ENCODE measurements at places on chromosomes 6 and 20.

DNA sequence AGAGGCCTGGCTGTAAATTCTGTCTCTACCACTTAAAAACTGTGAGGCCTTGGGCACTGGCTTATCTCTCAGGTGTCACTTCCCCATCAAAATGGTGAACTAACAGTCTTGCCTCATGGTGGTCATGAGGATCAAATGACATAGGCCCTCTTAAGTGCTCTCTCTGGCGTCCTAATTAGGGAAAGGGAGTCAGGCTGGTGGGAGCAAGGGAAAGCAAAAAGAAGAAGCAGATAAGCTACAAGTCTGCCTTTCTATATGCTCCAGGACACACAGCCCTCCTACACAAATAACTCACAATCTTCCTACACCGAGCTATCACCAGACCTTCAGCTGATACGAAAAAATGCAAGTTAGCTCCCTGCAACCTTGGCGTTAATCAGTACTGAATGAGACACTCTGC, 19.5 kb upstream of the SLC22A16 start:
- no peak for DNase-seq

GRCh38 chr6:130593200-130593599, 227.4 kb downstream of the TMEM200A start:
- no peak for DNase-seq

DNA sequence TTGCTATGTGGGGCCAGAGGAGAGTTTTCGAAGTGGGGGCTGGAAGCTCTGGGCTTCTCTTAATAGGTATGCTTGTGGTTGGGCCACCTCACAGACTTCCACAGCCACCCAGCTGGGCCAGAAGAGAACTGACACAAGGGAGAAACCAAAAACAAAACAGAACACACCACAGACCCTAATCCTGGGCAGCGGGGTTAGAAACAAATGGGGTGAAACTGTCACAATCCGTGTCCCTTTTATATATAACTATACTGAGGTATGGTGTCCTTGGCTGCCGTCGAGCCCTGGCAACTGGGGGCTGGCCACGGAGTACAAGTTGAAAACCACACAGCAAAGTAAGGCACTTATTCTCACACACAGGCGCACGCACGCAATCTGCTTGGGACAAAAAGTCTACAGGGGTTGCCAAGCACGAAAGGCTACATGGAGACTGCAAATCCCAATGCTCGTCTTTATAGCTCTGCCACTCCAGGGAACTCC, 78.3 kb downstream of the TRAM2 start:
- DNase-seq, result no peak

GRCh38 chr20:21936720-21937380, 231.4 kb downstream of the PAX1 start:
- no peak for DNase-seq

DNA sequence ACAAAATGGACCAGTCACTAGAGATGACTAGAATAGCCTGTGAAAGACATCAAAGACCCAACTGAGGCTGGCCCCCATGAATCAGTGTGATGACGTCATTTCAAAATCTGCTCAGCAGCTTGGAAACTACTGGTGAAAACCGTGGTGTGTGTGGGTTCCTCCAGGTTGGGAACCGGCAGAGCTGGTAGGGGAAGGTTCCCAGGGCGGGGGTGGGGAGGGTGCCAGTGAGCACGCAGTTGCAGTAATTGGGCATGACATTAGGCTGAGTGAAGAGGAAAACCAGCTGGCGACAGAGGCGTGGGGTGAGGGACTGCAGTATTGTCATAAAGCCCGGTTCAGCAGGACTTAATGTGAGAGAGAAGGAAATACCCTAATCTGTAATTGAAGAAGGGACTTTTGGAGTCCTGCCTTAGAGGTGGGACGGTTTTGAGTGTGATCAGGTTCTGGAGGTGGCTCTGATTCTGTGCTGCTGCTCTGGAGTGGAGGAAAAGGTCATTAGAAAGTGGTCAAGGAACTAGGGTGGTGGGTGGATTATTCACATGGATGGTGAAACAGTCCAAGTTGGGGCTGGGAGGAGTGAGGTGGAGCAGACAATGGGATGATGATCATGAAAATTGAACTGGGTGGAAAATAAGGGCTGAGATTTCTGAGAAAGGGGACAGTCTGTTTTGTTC, 52.0 kb upstream of the MTHFD1L start:
- DNase-seq, result no peak

DNA sequence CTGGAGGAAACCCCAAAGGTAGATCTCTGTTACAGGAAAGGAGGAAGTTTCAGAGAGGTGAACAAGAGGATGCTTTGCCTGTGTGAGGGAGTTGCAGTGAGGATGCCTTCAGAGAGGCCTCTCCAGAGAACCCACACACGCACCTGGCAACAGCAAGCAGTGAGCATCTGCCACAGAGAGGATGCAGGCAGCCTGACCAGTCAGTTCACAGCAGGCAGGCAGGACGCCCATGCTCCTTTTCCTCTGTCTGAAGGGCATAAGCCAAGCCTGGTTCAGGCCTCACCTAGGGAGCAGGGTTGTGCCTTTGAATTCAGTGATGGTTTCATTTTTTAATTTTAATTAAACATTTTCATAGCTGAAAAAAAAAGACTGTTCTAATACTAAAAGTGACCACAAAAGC, 346.0 kb upstream of the MARCKS start:
- DNase-seq, result no peak

GRCh38 chr6:45756606-45757005, 259.1 kb downstream of the CLIC5 start:
- no peak for DNase-seq

DNA sequence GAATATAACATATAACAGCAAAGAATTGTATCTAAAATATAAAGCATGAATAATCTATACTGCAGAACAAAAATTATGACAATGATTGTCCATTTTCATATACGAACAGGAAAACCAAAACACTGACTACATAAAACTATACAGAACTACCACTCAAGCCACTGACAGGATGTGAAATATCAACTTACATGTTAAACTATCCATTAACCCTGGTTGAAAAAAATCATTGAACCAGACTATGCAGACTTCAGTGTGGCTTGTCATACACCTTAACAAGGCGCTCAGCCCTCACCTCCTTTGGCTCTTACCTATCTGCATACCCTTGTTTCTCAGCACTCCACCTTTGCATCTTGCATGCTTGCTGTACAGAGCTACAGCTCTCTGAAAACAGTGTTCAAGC, 34.9 kb downstream of the ASCC3 start:
- DNase-seq, result no peak

GRCh38 chr6:31465718-31466117, 32.2 kb upstream of the MICB start:
- DNase-seq, result no peak

- DNase-seq, result no peak
Measured at GRCh38 chr6:124057461-124057860, 253.8 kb downstream of the NKAIN2 start.

GRCh38 chr6:117906507-117906957, 532 bp upstream of the SLC35F1 start:
- no peak for DNase-seq

DNA sequence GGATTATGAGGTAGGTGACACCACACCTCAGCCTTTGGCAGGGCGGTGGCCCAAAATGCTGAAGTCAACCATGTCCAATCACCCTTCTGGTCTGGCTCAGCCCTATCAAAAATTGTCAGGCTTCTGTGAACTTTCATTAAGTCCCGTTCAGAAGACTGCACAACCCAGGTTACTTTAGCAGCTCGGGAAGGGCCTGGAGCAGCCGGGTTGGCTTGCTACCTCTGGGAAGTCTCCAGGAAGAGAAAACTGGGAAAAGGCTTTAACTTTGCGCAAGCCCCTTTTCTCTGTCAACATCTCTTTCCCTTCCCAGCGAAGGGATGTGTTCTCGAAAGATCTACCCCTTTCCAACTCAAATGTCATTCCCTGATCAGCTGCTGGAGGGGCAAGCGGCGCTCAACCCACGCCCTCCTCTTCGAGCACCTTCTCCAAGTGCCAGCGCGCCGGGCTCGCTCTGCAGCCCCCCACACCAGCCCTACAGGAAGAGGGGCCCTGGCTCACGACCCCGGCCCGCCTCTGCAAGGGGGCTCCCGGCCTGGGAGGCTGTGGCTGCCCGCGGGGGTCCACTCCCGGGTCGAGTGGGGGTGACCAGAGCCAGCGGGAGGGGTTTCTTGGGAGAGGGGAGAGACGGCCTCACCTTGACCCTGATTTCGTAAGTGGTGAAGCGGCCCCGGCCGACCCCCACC, 573 bp downstream of the SNX3 start:
- peak; percentile 21 for DNase-seq

- DNase-seq, result no peak
Measured at GRCh38 chr20:48096957-48097890, 311.9 kb upstream of the SULF2 start.

DNA sequence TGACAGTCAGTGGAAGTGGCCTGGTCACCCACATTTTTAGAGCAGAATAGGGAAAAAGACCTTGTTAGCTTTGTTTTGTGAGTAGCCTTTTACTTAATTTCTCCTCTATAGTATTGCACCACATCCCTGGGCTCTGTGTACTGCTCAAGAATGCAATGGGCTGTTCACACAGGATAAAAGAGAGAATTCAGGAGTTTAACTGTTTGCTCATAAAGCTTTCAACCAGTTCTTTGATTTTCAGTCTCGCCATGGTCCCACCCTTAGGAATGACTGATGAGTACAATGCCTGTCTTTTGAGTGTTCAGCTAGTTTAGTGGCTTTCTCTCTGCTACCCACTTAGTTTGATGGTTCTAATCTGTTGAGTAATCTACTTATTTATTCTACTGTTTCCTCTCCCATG, 129.7 kb downstream of the PLG start:
- DNase-seq, result no peak

DNA sequence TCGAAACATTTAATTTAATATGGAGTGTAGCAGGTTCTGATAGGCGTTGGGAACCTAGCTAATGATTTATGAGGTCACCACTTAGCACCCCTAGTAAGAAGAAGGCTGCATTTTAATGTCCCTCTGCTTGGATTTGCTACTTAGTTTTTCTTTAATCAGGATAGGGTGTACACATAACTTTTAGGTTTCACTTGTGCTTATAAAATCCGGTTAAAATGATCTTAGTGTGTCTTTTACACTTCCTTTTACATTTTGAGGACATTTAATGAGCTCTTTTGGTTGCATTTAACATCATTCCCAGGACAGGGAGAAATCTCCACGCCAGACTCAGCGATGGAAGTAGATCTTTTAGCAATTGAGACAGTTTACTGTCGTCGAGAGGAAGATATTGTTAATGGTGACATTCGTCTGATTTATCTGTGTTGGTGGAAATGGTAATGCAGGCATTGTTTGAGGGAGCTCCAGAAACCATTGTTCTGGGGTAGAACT, 5.6 kb downstream of the TFAP2A start:
- DNase-seq, result no peak

DNA sequence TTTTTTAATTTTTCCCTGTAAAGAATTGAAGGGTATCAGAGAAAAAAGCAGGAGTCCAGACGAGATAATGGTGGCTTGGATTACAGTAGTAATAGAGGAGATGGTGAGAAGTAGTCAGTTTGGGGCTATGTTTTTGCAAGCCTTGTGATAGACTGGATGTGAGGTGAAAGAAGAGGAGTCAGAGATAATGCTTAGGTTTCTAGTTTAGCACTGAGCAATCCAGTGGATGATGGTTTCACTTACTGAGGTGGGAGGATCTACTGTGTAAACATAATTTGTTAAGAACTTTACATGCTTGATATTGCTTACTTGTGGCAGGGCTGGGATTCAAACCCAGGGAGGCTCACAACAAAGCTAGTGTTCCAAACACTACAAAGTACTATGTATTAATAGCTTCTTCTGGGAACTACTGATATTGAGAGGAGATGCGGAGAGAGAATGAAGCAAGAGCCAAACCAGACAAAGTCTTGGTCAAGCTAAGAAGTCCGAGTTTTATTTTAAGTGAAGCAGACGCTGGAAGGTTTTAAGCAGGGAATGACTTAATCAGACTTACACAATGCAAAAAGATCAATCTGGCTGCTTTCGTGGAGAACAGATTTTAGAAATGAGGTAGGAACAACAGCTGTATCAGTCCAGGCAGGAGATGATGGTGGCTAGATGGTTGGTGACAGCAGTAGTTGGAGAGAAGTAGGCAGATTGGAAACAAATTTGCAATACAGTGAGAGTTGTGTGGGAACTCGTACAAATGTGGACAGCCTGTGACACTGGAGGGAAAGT, 58.0 kb downstream of the ZFAND3 start:
- DNase-seq, result no peak

- no peak for DNase-seq
Measured at GRCh38 chr6:17482711-17483110, 89.3 kb downstream of the CAP2 start.

DNA sequence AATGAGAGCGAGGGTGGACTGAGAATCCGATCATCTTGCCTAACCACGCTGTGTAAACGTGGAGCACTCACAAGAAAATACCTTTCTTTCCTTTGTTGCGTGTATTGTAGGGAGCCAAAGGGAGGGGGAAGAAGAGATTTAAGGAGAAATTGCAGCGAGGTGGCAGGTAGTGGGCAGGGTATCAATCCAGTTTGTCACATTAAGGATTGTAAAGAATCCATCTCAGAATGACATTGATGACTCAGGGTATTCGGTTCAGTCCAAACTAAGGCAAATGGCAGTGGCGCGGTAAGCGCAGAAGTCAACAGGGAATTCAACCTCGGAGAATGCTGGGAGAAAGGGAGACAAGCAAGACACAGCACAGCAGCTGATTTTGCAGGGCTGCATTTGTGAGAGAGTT, 146.2 kb downstream of the ID4 start:
- DNase-seq, result no peak

GRCh38 chr6:35014341-35014740, 125.3 kb downstream of the ANKS1A start:
- DNase-seq, result no peak

GRCh38 chr6:43666196-43666920, 21.2 kb downstream of the MRPS18A start:
- DNase-seq, result no peak

DNA sequence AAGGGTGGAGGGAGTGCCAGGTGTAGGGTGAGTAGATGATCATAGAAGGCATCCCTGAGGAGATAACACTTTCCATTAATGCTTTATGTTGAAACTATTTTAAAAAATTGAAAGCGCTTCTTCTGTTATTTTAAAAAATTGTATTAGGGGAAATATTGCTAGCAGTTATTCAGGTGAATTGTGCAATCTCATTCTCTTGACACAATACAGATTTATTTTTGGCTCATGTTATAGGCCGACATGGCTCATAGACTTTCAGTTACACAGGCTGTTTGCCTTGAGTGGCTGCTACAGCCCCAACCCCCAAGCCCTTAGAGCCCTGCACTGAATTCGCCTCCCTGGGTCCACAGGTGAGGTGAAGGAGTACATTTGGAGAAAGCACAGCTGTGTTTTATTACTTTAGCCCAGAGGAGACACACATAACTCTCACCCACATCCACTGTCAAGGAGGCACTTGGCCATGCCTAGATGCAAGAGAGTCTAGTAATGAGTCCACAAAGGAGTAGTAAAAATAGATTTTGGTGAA, 228.2 kb downstream of the RFPL4B start:
- DNase-seq, result no peak

Data from GM04504 (cell line).